ENCODE measurements at places on chromosomes 5 and 9.

- DNase-seq, result no peak
These were observed 366.8 kb downstream of the FAM170A start for GRCh38 chr5:119996128-119996527.

DNA sequence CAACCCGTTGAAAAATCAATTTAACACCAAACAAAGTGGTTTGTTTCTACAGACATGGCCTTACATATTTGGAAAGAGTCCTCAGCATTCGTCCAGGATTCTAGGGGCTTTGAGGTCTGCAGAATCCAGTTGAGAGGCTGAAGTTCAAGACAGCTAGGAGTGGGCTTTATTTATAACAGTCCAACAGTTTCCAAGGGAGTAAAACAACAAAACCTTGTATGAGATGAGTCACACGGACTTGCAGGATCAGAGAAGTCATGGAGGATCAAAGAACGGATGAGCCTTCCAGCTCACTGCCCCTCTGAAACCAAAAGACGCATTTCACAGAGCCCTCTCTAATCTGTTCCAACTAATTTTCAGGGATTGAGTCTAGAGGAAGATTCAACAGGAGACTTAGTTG, 11.1 kb upstream of the ESM1 start:
- DNase-seq, result no peak

DNA sequence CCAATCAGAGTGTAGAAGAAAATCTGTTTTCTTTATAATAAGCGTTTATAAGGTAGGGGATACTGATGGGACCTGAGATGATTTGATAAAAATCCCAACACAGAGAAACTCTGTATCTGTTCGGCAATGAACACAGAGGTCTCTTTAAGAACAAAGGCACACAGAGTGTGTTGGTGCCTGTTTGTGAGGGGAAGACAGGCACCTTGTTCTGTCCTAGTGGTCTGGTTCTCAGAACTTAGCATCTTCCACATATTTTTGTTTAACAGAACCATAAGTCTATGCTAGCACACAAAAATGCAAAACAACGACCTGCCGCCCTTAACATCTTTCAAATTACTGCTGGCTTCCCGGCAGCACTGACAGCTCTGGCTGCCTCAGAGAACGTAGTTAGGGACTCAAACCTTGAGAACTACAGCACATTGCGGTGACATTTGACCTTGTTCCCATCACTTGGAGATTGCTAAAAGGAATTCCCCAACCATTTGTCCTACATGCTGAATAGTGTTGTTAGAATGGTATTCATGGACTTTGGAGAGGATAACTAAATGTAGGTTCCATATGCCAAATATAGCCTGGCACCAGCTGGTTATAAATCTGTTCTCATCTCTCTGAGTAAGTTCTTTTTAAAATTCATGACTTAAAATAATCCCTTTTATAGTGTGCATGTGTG, 871.7 kb upstream of the TYRP1 start:
- DNase-seq, result no peak

GRCh38 chr5:65050140-65050539, 281.4 kb downstream of the CWC27 start:
- DNase-seq, result no peak

GRCh38 chr9:121748727-121749423, 97.4 kb downstream of the DAB2IP start:
- no peak for DNase-seq

DNA sequence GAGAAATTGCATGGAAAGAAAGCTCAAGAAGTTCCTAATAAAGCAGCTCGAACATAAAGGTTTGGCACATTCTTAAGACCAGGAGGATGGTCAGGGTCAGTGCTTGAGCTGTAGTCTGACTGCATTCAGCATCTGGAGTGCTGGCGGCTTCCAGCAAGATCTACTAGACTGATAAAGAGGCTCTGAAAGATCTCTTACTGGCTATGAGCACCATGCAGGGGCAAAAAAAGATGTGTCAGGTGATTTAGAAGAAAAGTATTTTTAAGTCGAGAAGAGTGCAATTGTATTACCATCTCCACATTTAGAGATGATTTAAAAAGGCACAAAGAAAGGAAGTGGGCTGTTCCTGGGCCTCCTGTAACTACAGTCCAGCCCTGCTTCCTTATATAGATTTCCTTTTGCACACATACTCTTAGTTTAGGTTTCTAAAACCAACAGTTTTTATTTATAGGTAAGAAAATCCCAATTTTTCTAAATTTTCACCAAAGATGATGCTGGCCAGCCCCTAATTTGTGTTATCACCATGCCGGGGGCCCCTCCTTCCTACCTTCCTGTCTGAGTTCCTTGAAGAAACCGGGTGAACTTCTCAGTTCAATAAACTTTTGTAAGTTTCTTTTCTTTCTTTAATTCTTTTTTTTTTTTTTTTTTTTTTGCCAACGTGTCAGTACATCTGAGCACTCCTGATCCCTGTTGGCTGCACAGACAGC, 65.9 kb upstream of the PLPP1 start:
- DNase-seq, result no peak

DNA sequence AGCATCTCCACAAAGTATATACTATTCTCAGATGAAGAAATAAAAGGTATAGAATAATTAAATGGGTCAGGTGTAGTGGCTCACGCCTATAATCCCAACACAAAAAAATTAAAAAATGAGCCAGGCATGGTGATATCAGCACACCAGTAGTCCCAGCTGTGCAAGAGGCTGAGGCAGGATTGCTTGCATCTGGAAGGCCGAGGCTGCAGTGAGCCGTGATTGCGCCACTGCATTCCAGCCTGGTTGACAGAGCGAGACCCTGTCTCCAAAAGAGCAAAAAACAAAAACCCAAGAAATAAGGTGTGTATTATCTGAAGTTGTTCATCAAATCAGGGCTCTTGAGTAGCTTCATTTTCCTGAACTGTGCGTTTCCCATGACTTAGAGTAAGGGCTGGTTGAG, 83.2 kb upstream of the MYO10 start:
- no peak for DNase-seq

GRCh38 chr5:172145870-172146747, 41.9 kb downstream of the STK10 start:
- DNase-seq, result no peak

GRCh38 chr9:69195668-69196067, 21.6 kb downstream of the TJP2 start:
- DNase-seq, result no peak

DNA sequence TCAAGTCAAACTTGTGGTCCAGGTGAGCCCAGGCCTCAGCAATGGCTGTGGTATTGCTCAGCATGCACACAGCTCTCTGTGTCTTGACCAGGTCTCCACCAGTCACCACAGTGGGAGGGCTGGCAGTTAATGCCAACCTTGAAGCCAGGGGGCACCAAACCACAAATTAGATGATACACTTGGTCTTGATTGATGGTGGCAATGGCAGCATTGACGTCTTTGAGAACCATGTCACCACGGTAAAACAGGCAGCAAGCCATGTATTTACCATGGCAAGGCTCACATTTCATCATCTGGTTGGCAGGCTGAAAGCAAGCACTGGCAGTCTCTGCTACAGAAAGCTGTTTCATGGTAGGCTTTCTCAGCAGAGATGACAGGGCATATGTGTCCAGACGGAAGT, 40.0 kb downstream of the NIM1K start:
- DNase-seq, result no peak

- DNase-seq, result no peak
These were observed 216.3 kb downstream of the CDK5RAP2 start for GRCh38 chr9:120363697-120364096.

DNA sequence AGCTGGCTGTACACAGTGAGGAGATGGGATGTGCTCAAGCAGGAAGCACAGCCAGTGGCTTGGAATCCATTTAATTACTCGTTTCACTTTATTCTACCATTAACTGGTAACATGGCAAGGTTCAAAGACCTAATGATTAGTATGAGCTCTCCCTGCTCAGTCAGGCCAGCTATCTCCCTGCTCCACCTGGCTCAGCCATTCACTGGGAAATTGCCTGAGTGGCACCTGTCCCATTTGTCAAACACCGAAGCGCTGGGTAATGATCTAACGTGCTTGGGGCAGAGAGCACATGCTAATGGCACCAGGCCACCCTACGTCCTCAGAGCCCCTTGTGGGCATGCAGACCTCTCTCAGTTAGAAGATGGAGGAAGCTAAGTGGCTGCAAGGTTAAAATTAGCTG, 162.2 kb downstream of the TTLL11 start:
- DNase-seq, result no peak

DNA sequence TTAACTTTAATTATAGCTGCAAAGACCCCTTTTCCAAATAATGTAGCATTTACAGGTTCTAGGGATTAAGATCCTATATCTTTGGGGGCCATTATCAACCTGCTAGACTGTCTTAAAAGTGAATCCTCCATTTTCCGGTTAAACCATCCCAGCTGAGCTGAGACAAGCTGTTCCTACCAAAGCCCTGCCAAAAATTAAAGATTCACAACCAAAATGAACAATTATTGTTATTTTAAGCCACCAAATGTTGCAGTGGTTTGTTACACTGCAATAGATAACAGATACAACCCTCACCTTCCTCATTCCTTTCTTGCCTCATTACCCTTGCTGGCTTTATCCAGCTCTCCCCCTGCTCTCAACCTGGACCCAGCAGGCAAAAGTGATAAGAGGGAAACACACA, 343.4 kb downstream of the CDK5RAP2 start:
- DNase-seq, result no peak

- DNase-seq, result no peak
These were observed 714 bp upstream of the CETN3 start for GRCh38 chr5:90410178-90410762.

- DNase-seq, result no peak
These were observed 322.9 kb downstream of the NFIB start for GRCh38 chr9:13990994-13991393.

GRCh38 chr9:20418485-20418884, 203.8 kb downstream of the MLLT3 start:
- DNase-seq, result no peak

Measured in NCI-H187 treated with DMSO at 0.1 percent for 48 hours (cell line).